ENCODE measurements at places on chromosomes 4 and X. TPM values are rescaled to one million over a fixed set of nuclear protein-coding genes. Genes with fewer than 3 reads are reported as not detected.

Gene GRIA2
- polyA plus RNA-seq, result 0.03 TPM

Gene SRPK3
- 0.14 TPM for polyA plus RNA-seq

Gene HSFX4
- not detected for polyA plus RNA-seq

Gene EDA2R
- 0.27 TPM for polyA plus RNA-seq

Gene TCP11X2
- polyA plus RNA-seq, result 0.12 TPM

Gene CXCL11
- 1.6 TPM for polyA plus RNA-seq

Gene FAM13A
- 9.2 TPM for polyA plus RNA-seq

Gene QDPR
- 36.5 TPM for polyA plus RNA-seq

Gene CDKL2
- 3.2 TPM for polyA plus RNA-seq

Gene ADGRG4
- not detected for polyA plus RNA-seq

Gene TRMT10A
- 5.6 TPM for polyA plus RNA-seq

Gene COQ2
- polyA plus RNA-seq, result 7.7 TPM

Gene CYBB
- polyA plus RNA-seq, result 99.8 TPM

Gene TBX22
- polyA plus RNA-seq, result not detected

Gene PDGFRA
- 52.1 TPM for polyA plus RNA-seq

Gene SH3BGRL
- 73.1 TPM for polyA plus RNA-seq

Gene RTL5
- 2.8 TPM for polyA plus RNA-seq

Gene EFNB1
- 30.4 TPM for polyA plus RNA-seq

Gene P2RY4
- polyA plus RNA-seq, result 0.08 TPM

Gene ATP2B3
- polyA plus RNA-seq, result not detected

Gene CENPE
- 0.39 TPM for polyA plus RNA-seq

Gene CCDC110
- polyA plus RNA-seq, result 0.61 TPM

Gene SH3BP2
- 62.9 TPM for polyA plus RNA-seq

Gene FGF5
- not detected for polyA plus RNA-seq

Gene SORBS2
- polyA plus RNA-seq, result 11.2 TPM

Gene AADAT
- 6.5 TPM for polyA plus RNA-seq

Gene HMX1
- not detected for polyA plus RNA-seq

Gene ANK2
- polyA plus RNA-seq, result 1.1 TPM

Gene CENPVL2
- polyA plus RNA-seq, result not detected

Gene KLF3
- 25.2 TPM for polyA plus RNA-seq

Gene FAM9C
- not detected for polyA plus RNA-seq

Gene LANCL3
- polyA plus RNA-seq, result 0.43 TPM

Gene ZMYM3
- 9.9 TPM for polyA plus RNA-seq

Gene TRIM2
- polyA plus RNA-seq, result 11.2 TPM

Gene CTAG1A
- not detected for polyA plus RNA-seq

Gene PCDH10
- 0.08 TPM for polyA plus RNA-seq

Gene FRG2
- polyA plus RNA-seq, result not detected

Gene HMGB3
- polyA plus RNA-seq, result 71.7 TPM

Gene CXorf66
- not detected for polyA plus RNA-seq

Gene PNPLA4
- polyA plus RNA-seq, result 11.1 TPM

Gene CT45A5
- not detected for polyA plus RNA-seq

Gene CXCL5
- 32.0 TPM for polyA plus RNA-seq

Gene NONO
- 93.5 TPM for polyA plus RNA-seq

Gene NUDT10
- polyA plus RNA-seq, result 0.32 TPM

Gene NEUROG2
- not detected for polyA plus RNA-seq

Gene RNF212
- 3.5 TPM for polyA plus RNA-seq

Gene SSX4B
- polyA plus RNA-seq, result not detected
